Frontal cortex (tissue), 4 donors: ENCODE measurements at places on chromosomes 2 and 18. TPM values are rescaled to one million over a fixed set of nuclear protein-coding genes. Genes with fewer than 3 reads are reported as not detected.

PPM1B gene
- 66.4 TPM for total RNA-seq

NT5DC4 gene
- not detected for total RNA-seq

ALKAL2 gene
- 2.0 TPM for total RNA-seq

RAB6C gene
- 0.41 TPM for total RNA-seq

FAM124B gene
- 8.2 TPM for total RNA-seq

CDH2 gene
- total RNA-seq, result 215 TPM

EVX2 gene
- not detected for total RNA-seq

POTEC gene
- total RNA-seq, result under 0.01 TPM

CHST10 gene
- total RNA-seq, result 82.3 TPM

NT5C1B gene
- not detected for total RNA-seq

ASB1 gene
- 11.8 TPM for total RNA-seq

RPRM gene
- 154 TPM for total RNA-seq

GPR45 gene
- 0.82 TPM for total RNA-seq

CCL20 gene
- not detected for total RNA-seq

KIF1A gene
- 146 TPM for total RNA-seq

OBSL1 gene
- 40.4 TPM for total RNA-seq

OR6B2 gene
- total RNA-seq, result not detected

PLB1 gene
- total RNA-seq, result 1.2 TPM

MBP gene
- total RNA-seq, result 7.7 TPM

ABCB11 gene
- total RNA-seq, result under 0.01 TPM

CPO gene
- total RNA-seq, result not detected

GPR39 gene
- 2.9 TPM for total RNA-seq

IL36G gene
- under 0.01 TPM for total RNA-seq

RMDN2 gene
- 27.7 TPM for total RNA-seq

NPHP1 gene
- total RNA-seq, result 7.3 TPM

POTEJ gene
- total RNA-seq, result not detected

TBC1D8 gene
- total RNA-seq, result 6.1 TPM

STPG4 gene
- 0.41 TPM for total RNA-seq

DYNAP gene
- total RNA-seq, result not detected

FIGN gene
- total RNA-seq, result 1.2 TPM

LHCGR gene
- total RNA-seq, result under 0.01 TPM

UGT1A3 gene
- not detected for total RNA-seq

NEU2 gene
- total RNA-seq, result not detected

RUFY4 gene
- total RNA-seq, result not detected

DYSF gene
- 0.82 TPM for total RNA-seq

NUP35 gene
- 42.0 TPM for total RNA-seq

RNU2-63P gene
- not detected for total RNA-seq

GPBAR1 gene
- total RNA-seq, result not detected

SETBP1 gene
- total RNA-seq, result 34.2 TPM

PROC gene
- not detected for total RNA-seq

ANKRD53 gene
- total RNA-seq, result 1.2 TPM

C1QL2 gene
- total RNA-seq, result 0.41 TPM

APCDD1 gene
- total RNA-seq, result 10.6 TPM
